ENCODE measurements at places on chromosomes 4 and X. TPM values are rescaled to one million over a fixed set of nuclear protein-coding genes. Genes with fewer than 3 reads are reported as not detected.

The CXCL3 gene
- 2.4 TPM for total RNA-seq

The SERTM2 gene
- 0.05 TPM for total RNA-seq

DNA sequence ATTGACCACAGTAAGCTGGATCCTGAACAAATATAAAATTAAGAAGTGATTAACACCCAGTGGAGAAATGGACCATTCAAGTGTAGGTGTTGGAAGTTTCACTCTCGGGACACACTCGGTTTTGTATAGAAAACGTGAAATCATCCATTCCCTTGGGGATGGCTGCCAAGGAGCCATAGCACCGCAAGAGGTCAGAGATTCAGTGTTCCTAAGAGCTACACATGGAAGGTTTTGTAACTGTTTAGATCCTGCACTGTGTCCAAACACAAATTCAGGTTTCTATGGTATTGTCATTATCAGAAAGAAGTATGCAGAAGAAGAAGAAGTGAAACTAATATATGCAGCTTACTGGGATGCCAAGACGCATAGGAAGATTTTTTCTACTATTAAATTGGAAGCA, 281.0 kb downstream of the LDB2 start:
- no peaks in the 10 kb centered on the region for H3K36me3 ChIP-seq
- no peak for DNase-seq
- no peaks in the 10 kb centered on the region for H3K4me1 ChIP-seq
- H3K27me3 ChIP-seq = no peaks in the 10 kb centered on the region
- no peak overlapping the region for H3K27ac ChIP-seq
- H3K4me3 ChIP-seq = no peak overlapping the region

DNA sequence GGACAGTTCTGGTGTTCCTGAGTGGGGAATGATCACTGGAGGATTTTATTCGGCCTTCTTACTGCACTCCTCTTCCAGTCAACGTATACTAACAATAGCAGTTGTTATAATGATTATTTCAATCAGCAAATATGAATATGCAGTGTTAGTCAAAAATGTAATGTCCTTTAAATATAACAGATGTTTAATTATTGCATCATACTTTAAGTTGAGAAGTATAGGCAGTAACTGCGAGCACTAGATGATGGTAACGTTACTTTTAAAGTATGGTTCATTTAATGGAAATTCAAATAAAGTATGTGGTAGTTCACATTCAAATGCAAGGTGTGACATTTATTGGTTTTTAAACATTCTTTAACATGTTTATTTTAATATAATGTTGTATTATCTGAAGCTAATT, 5.5 kb upstream of the BLTP1 start:
- H3K27me3 ChIP-seq = no peaks in the 10 kb centered on the region
- DNase-seq = no peak
- H3K36me3 ChIP-seq = no peaks in the 10 kb centered on the region
- no peak overlapping the region for H3K27ac ChIP-seq
- H3K4me1 ChIP-seq = peaks cover 4% of the 10 kb centered on the region

DNA sequence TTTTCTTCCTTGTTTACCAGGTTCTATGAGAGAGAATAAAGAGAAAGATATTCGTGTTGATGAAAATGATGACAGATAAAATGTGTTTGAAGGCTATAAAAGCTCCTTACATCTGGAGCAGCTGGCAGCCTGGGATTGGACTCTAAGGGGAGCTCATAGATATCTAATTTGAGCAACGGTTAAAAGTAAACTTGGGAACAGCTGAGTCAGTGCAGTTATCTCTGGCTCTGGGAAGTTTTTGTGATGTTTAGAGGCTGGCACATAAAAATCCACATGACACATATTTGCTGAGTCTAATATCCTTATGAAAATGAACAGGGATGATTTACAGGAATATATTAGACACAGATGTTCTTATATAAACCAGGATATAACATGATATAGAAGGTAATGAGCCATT, 331.8 kb upstream of the TENM3 start:
- no peak overlapping the region for H3K4me3 ChIP-seq
- no peaks in the 10 kb centered on the region for H3K27me3 ChIP-seq
- no peaks in the 10 kb centered on the region for H3K4me1 ChIP-seq
- H3K36me3 ChIP-seq = no peaks in the 10 kb centered on the region
- H3K27ac ChIP-seq = no peak overlapping the region

- H3K36me3 ChIP-seq = no peaks in the 10 kb centered on the region
- no peaks in the 10 kb centered on the region for H3K4me1 ChIP-seq
- no peak overlapping the region for H3K27ac ChIP-seq
- no peak for DNase-seq
These were observed 488.1 kb upstream of the HTR2C start for GRCh38 chrX:114095789-114096188.

DNA sequence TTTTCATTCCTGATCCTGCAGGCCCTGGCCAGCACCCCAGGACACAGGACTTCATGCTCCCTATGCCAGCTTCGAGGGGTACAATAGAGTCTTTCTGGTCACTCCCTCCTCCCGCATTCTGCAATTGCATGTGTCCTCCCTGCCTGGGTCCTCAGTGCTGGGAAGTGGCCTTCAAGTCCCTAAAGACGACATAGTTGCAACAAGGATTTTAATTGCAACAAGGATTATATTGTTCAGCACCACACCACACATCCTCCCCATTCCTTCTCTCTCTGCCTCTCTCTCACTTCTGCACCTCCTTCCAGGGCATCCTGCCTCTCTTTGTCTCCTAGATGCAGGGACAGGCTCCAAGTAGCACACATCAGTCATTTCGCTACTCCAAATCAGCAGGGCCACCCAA, 25.5 kb downstream of the SCD5 start:
- no peaks in the 10 kb centered on the region for H3K4me1 ChIP-seq
- H3K36me3 ChIP-seq = no peaks in the 10 kb centered on the region
- H3K27ac ChIP-seq = no peak overlapping the region
- DNase-seq = no peak

GRCh38 chrX:10010686-10011085, 43.5 kb downstream of the CLDN34 start:
- no peaks in the 10 kb centered on the region for H3K4me1 ChIP-seq
- H3K4me3 ChIP-seq = no peak overlapping the region
- H3K27me3 ChIP-seq = no peaks in the 10 kb centered on the region
- H3K36me3 ChIP-seq = no peaks in the 10 kb centered on the region
- no peak for DNase-seq

DNA sequence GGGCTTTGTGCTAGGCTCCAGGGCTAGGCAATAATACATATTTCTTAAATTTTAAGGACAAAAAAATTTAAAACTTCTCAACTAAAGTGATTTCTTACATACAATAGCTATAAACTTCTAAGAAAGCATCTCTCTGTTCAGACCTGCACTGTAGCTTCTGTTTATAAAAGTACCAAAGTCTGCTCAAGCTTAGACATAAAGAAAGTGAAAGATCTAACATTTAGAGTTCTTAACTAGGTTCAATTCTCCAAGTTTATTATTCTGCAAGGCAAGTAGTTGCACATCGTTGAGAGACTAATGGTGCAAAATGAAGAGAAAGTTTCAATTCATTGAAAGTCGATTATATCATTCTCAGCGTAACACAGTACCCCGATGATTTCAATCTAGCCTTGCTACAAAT, 857.4 kb upstream of the HTR2C start:
- H3K36me3 ChIP-seq = no peaks in the 10 kb centered on the region
- no peak overlapping the region for H3K27ac ChIP-seq
- H3K4me1 ChIP-seq = no peaks in the 10 kb centered on the region
- H3K27me3 ChIP-seq = peaks cover 15% of the 10 kb centered on the region

GRCh38 chr4:67809502-67809901, 55.3 kb upstream of the GNRHR start:
- no peaks in the 10 kb centered on the region for H3K36me3 ChIP-seq
- H3K4me1 ChIP-seq = no peaks in the 10 kb centered on the region
- no peak overlapping the region for H3K4me3 ChIP-seq
- DNase-seq = no peak

- H3K36me3 ChIP-seq = no peaks in the 10 kb centered on the region
- peaks cover 4% of the 10 kb centered on the region for H3K27me3 ChIP-seq
- no peak overlapping the region for H3K27ac ChIP-seq
- no peak for DNase-seq
These were observed 117.0 kb downstream of the PCDH7 start for GRCh38 chr4:30837131-30837539.
